ENCODE measurements at places on chromosomes 4 and X.

DNA sequence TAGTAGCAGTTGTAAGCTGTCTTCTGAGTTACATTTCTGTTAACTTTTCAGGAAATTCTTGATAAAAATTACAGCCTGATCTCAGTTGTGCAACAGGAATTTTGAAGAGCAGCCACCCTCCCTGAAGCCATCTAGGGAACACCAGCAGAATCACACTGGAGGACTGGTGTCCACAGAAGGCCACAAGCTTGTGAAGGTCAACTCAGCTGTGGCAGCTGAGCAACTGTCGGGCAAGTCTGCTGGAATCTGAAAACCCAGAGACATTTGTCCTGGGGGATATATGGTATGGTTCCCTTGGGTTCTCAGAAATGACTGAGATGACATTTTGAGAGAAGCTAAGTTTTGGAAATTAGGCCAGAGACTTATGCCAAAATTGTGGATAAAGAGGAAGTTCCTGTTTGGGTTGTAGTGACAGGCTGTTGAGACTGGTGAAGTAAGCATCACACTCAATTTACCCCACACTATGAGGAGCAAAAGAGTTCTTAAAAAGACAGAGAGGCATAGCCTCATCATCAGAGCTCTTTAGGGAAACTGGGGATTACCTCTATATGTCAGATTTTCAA lies 78.1 kb upstream of the TNIP3 start:
- no peak for DNase-seq

GRCh38 chr4:143587703-143588102 lies 74.2 kb downstream of the SMARCA5 start:
- no peak for DNase-seq

DNA sequence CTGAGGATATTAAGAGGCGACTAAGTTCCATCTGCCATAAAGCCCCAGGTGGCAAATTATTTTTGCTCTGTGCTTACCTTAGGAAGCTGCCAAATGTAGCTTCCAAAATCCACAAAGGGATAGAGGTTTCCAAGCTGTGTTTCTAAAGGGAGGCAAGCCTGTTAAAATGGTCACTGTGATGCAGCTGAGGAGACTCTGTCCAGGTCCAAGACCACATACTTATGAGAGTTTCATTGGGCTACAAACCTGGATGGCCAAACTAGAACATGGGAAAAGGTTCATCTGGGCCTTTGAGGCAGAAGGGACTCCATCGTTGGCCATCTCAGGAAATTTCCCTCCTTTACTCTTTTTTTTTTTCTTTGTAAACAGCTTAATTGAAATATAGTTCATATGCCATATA lies 306.9 kb upstream of the FGF13 start:
- DNase-seq: no peak

GRCh38 chrX:134737061-134737460 lies 78.8 kb upstream of the PLAC1 start:
- no peak for DNase-seq

DNA sequence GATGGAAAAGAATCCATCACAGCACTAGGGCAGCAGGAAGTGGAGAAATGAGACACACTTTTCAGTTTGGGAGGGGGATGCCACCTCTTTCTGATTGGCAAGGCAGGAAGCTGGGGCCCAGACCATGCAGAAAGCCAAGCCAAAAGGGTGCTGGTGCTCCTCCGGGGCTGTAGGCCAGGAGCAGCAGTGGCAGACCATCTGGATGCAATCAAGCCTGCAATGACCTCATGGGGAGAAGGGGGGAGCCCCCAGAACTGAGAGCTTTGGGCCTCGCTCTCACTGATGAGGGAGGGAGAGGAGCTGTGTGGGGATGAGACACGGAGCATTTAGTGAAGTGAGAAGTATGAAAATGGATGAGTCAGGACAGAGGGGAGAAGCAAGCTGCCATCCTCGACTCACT lies 141.3 kb upstream of the NALF2 start:
- no peak for DNase-seq

DNA sequence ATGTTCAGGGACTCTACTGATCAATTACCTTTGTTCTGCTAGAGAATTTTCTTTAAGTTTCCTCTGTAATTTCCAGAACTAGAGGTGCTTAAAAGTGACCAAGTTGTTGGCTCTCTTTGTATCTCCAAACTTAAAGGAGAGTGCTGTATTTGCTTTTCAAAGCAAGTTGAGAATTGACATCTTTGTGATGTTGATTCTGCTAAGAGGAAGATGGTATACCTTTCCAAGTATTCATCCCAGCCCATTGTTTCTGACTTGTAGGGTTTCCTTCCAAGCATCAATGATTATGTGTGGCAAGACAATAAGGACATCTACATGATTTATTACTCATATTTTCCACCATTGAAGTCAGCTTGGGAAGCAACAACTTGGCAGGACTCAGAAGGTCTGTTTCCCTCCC lies 190.6 kb downstream of the GC start:
- DNase-seq: no peak

GRCh38 chrX:34875204-34875603 lies 67.4 kb upstream of the FAM47B start:
- no peak for DNase-seq

DNA sequence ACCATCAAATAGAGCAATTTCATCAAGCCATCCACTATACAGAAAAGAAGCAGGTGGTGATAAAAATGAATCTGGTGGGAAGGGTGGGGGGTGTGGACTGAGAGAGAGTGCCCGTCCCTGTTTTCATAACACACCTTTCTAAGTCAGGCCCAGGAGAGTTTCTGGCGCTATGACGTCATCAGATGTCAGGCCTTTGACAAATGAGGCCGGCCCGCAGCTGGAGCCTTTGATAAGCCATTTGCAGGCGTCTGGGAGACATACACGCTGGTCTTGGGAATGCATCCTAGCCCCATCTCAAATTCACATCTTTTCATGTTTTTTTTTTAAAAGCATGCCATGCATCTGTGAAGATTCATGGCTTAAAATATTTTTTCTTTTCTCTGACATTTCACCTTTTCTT lies 404.5 kb downstream of the BCOR start:
- DNase-seq: no peak

DNA sequence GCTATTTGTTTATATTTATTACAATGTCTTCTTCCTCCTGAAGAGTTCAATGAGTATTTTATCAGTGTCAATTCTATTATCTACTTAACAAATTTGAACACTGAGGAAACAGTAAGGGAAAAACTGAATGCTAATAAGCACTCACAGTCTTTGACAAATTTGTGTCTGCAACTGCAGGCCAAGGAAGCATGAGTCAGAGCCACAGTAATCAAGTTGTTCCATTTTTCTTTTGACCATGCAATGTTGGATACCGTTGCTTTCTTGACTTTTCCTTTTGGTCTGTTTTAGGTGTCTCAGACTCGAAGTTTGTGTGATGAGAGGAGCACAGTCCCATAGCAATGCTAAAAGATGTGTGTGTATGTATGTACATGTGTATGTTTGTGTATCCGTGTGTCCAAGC lies 359.6 kb downstream of the IL1RAPL1 start:
- DNase-seq: no peak

GRCh38 chrX:39779952-39780783 lies 317.6 kb downstream of the BCOR start:
- DNase-seq: no peak

- DNase-seq: no peak
These were observed 935.4 kb upstream of the GRIA3 start for GRCh38 chrX:122248681-122249080.

DNA sequence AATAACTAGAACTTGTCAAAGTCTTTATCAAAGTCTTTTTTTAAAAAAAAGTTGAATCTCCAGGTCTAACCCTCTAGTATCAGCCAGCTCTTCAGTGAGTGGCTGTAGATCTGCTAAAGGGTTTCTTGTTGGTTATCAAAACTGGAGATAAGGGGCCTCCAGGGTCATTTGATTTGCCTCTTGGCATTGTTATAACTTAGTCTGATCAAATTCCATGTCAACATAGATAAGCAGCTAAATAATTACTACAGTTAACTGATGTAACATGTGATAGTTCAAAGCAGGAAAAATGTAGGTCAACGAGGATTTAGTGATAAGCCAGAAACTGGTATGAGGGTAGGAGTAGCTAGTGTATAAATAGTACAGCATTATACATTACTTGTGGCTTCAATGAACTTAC lies 465.1 kb downstream of the PDHA2 start:
- no peak for DNase-seq

- DNase-seq: no peak
These were observed 1303.4 kb downstream of the TECRL start for GRCh38 chr4:63105839-63106238.

DNA sequence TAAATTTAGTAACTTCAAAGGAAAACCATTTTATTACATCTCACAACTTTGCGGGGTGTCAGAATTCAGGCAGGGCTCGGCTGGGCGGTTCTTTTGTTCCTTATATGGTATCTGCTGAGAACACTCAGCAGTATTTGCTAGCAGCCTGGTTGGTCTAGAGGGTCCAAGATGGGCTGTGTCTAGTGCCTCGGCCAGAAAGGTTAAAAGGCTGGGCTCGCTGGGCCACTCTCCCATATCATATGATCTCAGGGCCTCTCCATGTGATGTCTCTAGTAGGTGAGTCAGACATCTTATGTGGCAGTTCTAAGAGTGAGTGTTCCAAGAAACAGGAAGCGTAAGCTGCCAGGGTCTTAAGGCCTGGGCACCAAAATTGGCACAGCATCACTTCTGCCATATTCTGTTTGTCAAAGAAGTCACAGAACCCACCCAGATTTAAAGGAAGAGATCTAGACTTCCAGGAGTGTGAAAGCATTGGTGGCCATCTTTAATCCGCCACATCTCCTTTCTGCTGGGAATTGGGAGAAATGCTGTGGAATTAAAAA lies 100.9 kb upstream of the ATP6AP2 start:
- DNase-seq: no peak

DNA sequence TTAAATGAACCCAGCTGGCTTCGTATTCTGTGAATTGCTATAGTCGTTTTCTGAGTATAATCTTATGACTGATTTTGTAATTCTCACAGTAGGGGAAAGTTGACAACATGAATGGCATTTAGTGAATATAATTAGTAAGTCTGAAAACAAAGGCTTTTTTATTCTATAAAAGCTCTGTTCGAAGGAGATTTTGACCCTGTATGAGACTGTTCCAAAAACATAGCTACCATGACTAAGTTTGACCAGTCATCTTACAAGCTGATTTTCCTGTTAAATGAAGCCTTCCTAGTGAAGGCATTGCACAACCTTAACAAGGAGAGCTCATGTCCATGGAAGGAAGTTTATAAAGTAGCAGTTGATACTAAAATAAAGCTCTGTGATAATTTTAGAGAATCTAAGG lies 242.3 kb downstream of the RPA4 start:
- DNase-seq: no peak

- DNase-seq: no peak
These were observed 6.9 kb upstream of the HAND2 start for GRCh38 chr4:173536808-173537429.

GRCh38 chrX:127762663-127763062 lies 289.5 kb downstream of the ACTRT1 start:
- no peak for DNase-seq

- DNase-seq: no peak
These were observed 319.1 kb upstream of the EMCN start for GRCh38 chr4:100836929-100837328.

DNA sequence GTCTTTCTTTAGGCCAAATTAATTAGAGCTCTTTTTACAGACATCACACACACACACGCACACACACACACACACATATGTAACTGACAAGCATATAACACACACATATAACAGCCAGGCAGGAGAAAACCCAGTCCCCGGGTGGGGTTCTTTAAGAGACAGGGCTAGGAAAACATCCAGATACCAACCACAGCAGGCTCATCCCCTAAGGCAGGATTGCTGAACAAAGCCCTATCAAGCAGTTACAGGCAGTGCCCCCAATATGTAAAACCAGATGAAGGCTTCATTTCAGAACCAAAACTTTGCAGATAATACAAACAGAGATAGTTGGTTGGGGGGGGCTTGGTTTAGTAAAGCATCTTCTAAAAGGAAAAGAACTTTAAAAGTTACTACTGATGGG lies 18.0 kb upstream of the FAM47E start:
- DNase-seq: no peak

- DNase-seq: no peak
These were observed 275.4 kb upstream of the MAOA start for GRCh38 chrX:43380704-43381103.

- DNase-seq: no peak
These were observed 1.0 kb upstream of the CLDN22 start for GRCh38 chr4:183321079-183321478.

GRCh38 chr4:181007751-181008150 lies 1235.5 kb upstream of the TENM3 start:
- DNase-seq: no peak

DNA sequence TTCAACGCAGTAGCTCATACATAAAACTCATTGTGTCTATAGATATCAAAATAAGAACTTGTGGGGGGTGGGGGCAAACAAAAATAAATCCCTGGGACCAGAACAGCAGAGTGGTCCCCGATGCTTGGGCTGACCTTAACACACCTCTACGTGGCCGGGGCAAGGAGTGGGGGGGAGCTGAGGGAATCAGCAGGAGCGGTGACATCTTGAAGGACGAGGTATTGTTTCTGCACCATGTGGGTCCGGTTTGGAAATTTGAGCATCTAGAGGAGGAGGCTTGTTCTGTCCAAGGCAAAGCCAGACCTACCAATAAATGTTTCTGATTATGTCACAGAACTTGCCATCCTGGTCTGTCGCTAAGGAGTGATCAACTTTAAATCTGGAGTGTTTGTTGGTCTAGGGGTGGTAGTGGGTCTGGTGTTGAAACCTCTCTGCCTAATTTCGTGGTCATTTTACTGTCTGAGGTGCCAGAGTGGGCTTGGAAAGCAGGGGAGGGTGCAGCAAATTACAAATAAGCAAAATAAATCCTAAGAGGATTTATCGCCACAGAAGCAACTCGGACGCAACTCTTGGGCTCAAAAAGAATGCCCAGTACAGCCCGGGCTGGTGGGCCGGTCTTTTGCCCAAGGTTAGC lies 774 bp upstream of the RAPGEF2 start:
- no peak for DNase-seq

- DNase-seq: no peak
These were observed 1371.4 kb downstream of the ADGRL3 start for GRCh38 chr4:62571494-62571893.

GRCh38 chrX:11664211-11665167 lies 1.2 kb downstream of the ARHGAP6 start:
- no peak for DNase-seq

- DNase-seq: no peak
These were observed 11.5 kb upstream of the TRAM1L1 start for GRCh38 chr4:117096886-117097285.

GRCh38 chr4:57866468-57867171 lies 756.4 kb upstream of the IGFBP7 start:
- DNase-seq: no peak

GRCh38 chr4:178696515-178696914 lies 1254.3 kb upstream of the AGA start:
- no peak for DNase-seq

DNA sequence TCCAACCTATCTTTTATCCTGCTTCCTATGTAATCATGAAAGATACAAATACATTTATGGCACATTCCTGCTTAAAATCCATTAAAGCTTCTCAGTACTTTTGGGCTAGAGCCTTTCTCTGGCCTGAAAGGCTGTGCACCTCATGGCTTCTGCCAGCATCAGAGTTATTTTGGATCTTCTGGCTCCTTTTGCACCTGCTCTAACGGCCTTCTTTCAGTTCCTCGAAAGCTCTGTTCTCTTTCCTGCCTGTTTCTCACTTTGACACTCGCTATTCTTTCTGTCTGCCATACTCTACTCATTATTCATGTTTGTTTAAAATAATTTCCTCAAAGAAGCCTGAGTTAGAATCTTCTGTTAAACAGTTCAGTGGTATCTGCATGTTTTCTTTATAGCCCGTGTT lies 86.0 kb downstream of the LRP2BP start:
- DNase-seq: no peak

Data from activated CD4-positive, alpha-beta T cell treated with anti-CD3 and anti-CD28 coated beads for 48 hours (primary cell).